ENCODE measurements at places on chromosomes 7 and 10.

GRCh38 chr10:71865561-71866041 lies 14.6 kb upstream of the PSAP start:
- no peak for DNase-seq

- no peak for DNase-seq
These were observed 34.9 kb downstream of the CHST15 start for GRCh38 chr10:124058346-124059003.

DNA sequence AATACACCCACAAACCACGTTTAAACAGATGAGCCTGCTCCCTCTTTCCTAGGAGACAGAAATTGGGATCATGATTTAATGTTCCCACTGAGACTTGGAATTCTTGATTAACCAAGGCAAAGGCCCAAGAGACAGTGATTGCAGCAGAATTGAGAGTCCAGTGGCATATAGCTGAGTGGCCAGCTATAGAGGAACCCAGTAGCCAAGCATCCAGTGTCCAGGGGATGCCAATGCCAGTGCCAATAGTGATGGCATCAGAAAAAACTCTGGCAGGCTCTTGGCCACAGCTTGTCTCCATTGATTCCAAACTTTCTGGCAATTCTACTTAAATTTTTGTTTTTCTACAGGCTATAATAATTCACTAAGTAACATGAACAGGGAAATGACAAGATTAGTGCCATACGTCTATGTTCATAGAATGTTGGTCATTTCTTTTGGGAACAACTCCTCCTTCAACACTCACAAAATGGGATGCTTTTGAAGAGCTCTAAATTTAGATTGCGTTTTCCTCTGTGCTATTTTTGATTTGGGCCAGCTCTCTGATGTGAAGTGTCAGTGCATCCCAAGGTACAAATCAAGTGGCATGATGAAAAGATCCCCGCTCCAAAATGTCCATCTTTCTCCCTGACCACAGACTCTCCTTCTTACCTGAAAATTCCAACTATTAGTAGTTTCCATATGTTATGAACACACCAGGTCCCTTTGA lies 83.1 kb upstream of the A1CF start:
- DNase-seq = no peak

DNA sequence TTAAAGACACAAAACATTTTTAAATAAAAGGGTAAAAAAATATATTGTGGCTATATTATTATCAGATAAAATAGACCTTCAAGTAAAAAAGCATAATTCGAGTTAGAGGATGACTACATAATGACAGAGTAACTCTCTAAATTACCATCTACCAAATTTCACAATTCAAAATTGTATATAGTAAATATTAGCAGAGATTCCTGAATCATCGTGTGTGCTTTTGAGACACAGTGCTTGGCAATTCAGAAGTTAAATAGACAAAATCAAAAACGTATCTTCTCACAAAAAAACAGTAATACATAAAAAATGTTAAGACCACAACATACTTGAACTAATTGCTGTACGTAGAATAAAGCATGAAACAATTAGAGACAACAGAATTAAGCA lies 110.4 kb downstream of the AHR start:
- DNase-seq = no peak

DNA sequence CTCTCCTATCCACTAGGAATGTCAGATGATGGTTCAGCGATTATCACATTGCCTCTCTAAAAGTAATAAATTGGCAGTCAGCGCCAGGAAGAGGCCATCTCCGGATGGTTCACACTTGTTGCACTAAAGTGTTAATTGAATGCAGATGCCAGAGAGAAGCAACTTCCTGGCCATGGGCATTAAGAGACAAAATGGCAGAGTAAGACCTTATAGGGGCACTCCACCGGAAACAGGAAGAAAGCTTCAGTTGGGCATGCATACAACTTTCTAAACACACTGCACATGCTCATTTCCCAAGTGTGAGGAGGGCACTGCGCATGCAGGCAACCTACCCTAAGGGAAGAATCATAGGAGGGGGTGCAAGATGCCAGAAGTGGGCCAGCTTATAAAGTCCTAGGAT lies 71.7 kb upstream of the AUTS2 start:
- no peak for DNase-seq

DNA sequence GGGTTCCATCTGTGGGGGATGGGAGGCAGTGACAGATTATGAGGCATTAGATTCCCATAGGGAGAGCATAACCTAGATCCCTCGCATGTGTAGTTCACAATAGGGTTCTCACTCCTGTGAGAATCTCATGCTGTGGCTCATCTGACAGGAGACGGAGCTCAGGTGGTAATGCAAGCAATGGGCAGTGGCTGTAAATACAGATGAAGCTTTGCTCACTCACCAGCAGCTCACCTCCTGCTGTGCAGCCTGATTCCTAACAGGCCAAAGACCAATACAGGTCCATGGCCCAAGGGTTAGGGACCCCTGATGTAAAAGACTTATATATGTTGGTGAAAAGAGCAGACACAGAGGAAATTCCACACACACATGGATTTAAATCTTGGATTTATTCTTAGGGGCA lies 370.2 kb downstream of the NRG3 start:
- no peak for DNase-seq

- no peak for DNase-seq
These were observed 456.2 kb upstream of the NRP1 start for GRCh38 chr10:33790521-33791271.

All from stimulated activated CD8-positive, alpha-beta memory T cell treated with anti-CD3 and anti-CD28 coated beads, Interleukin-7, amount 100 ng/mL, for 1 hour (primary cell).